NCI-H1694 treated with DMSO at 0.1 percent for 48 hours (cell line): ENCODE measurements at places on chromosomes 13 and 19.
A peak's percentile ranks its signal among the peaks of the same experiment; 100 is the strongest.

DNA sequence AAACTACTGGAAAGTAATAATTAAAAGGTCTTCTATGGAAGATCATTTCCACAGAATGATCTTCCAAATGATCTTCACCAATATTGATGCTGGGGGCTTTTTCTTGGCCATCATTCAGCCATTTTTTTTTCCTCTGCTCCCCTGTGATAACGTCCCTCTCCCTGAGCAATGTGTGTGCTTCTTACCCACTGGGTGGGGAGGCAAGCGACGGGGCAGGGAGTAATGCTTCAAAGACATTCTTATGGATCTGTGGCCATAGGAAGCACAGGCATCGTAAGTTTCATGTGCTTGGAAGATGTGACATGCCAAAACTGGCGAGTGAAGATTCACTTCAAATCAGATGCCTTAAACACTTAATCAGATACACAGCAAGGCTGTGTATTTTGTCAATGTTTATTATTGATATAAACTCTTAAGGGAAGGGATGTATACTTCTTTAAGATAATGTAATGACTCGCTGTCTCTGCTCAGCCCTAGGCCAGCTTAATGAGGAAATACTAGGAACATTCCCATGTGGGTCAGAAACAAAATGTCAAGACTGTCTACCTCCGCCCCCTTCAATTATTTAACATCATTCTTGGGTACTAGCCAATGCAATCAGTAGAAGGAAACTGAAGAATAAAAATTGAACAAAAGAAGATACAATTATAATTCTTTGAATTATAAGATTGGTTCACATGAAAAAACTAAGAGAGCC, 34.1 kb upstream of the SERPINE3 start:
- no peak for DNase-seq

DNA sequence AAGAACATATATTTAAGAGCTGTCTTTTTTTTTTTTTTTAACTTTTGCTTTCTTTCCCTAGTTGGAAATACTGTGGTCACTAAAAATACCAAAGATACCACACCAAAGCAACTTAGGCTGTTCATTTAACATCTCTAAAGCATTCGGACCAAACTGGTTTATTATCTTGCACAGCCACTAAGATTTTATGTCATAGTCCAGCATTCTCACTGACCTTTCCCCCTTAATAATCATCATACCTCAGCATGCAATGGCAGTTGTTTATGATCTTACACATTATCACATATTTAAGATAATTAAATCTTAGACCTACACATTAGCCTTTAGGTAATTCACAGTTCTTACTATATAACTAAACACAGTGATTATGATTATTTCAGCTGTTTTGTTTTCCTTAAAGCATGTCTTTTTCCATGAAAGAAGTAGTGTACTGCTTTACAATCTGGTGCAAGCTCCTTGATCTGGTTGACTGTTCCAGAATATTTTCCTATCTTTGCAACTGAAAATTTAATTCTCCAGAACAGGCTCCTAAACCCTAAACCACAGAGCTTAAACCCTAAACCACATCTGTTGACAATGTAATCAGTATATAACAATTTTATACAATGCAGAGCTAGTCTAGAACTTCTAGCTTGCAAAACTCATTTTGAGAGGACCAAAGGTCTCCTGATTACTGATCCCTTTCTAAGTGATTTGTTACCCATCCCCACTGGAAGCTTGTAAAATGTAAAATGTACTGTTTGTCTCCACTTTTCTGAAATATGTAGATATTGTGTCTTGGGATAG, 74.2 kb downstream of the CDK8 start:
- no peak for DNase-seq

- no peak for DNase-seq
Measured at GRCh38 chr19:31261603-31262212, 87.5 kb downstream of the TSHZ3 start.

- no peak for DNase-seq
Measured at GRCh38 chr13:20669162-20669561, 34.3 kb upstream of the IL17D start.

- DNase-seq: no peak
Measured at GRCh38 chr13:49615836-49616675, 12.3 kb upstream of the ARL11 start.

GRCh38 chr19:22144394-22144793, 52.4 kb downstream of the ZNF676 start:
- no peak for DNase-seq

DNA sequence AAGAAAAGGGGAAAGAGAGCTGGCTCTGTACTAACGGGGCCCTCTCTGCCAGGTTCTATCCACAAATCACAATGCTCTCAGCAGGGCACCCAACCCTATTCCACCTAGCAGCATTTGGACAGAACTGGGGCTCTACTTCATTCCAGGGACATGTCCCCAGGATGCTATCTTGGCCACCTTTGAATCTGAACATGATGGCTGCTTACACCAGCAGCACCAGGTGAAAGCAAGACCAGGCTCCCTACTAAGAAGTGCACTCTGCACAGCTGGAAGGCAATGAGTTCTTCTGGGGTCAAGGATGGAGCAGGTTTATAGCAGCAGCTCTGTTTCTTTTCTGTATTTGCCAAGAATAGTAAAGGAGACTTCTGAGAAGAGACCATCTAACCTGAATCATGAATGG, 222.4 kb downstream of the DACH1 start:
- no peak for DNase-seq

GRCh38 chr13:95596701-95597100, 44.2 kb downstream of the CLDN10 start:
- no peak for DNase-seq

- no peak for DNase-seq
Measured at GRCh38 chr13:46086985-46087384, 17.8 kb downstream of the CPB2 start.

- DNase-seq: no peak
Measured at GRCh38 chr19:1521636-1522035, 2.2 kb upstream of the PLK5 start.

- no peak for DNase-seq
Measured at GRCh38 chr13:26831336-26831908, 70.8 kb upstream of the GPR12 start.

DNA sequence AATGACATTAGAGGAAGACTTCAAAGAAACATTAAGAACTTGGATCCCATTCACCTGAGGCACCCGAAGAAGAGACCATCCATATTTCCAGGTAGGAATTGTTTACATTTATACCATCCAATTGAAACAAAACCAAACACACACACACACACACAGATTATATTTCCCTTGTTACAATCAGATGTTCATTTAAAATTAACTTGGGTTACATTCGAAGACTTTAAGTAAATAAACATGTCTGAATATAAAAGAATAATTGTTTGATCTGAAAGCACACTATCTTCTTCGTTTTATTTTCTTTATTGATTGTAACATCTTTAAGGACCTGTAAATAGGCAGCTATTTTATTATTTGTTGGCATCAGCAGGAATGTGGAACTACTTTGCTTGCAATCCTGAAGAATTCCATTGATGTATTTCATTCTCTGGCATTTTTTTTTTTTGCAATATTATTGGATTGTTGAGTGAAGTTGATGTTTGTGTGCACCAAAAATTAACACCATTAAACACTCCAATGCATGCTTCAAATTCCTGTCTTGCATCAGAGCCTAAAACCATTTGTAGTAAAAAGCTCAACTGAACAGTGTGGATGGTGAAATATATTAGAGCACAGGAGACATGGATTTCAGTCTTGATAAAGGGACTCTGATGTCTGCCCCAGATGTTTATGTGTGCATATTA, 85.3 kb upstream of the FRY start:
- no peak for DNase-seq

DNA sequence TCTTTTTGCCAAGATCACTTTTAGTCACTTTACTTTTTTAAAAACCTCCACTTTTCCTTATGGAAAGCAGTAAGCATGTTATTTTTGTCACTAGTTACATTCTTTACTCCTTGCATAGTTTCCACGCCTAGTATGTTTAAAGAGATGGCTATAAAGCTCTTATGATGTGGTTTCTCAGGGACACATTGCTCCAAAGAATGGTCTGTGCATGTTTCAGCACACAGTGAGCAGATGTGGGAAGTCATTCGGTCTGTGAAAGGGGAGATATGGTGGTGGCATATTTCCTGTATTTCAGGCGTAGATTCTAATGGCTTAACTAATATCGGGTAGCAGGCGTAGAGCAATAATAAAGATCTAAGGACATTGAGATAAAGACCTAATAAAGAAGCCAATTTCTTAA, 180.7 kb downstream of the SLITRK6 start:
- DNase-seq: no peak

GRCh38 chr13:86684402-86684801, 885.2 kb upstream of the SLITRK6 start:
- DNase-seq: no peak

GRCh38 chr19:20313894-20314293, 146.9 kb downstream of the ZNF486 start:
- DNase-seq: no peak

GRCh38 chr19:30349131-30349730, 23.0 kb upstream of the ZNF536 start:
- DNase-seq: no peak

DNA sequence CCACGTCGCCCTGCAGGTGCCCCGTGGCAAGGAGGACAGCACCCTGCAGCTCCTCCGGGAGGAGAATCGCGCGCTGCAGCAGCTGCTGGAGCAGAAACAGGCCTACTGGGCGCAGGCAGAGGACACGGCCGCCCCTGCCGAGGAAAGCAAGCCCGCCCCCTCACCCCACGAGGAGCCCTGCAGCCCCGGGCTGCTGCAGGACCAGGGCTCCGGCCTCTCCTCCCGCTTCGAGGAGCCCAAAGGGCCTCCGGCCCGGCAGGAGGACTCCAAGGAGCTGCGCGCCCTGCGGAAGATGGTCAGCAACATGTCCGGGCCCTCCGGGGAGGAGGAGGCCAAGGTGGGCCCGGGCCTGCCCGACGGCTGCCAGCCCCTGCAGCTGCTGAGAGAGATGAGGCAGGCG, 11.6 kb downstream of the CBY2 start:
- DNase-seq: no peak

- DNase-seq: no peak
Measured at GRCh38 chr13:112254061-112254818, 121.9 kb upstream of the SPACA7 start.

- DNase-seq: peak; percentile 47
Measured at GRCh38 chr13:75404726-75405125, 77.2 kb downstream of the TBC1D4 start.

- no peak for DNase-seq
Measured at GRCh38 chr19:54684527-54684926, 21.7 kb downstream of the LILRB4 start.

- DNase-seq: no peak
Measured at GRCh38 chr19:13053761-13054625, 48.7 kb downstream of the LYL1 start.

DNA sequence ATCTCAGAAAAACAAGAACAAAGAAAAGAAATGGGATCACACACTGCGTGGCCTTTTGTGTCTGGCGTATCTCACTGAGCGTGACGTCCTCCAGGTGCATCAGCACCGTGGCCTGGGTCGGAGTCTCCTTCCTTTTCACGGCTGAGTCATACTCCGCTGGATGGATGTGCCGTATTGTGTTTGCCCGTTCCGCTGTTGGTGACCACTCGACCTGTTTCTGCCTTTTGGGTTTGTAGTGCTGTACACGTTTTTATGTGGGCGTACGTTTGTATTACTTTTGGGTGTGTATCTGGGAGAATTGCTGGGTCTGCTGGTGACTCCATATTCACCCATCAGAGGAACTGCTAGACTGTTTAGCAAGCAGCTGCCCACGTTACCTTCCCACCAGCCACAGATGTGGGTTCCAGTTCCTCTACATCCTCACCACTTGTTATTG, 11.4 kb downstream of the ARID3A start:
- DNase-seq: no peak

GRCh38 chr13:91017031-91017668, 330.3 kb upstream of the MIR17HG start:
- peak; percentile 28 for DNase-seq

GRCh38 chr19:49142866-49143335, 12.3 kb downstream of the HRC start:
- peak; percentile 71 for DNase-seq

- no peak for DNase-seq
Measured at GRCh38 chr13:98055623-98056022, 87.3 kb upstream of the FARP1 start.

- no peak for DNase-seq
Measured at GRCh38 chr19:1274081-1274851, 1.1 kb upstream of the FAM174C start.

- no peak for DNase-seq
Measured at GRCh38 chr13:95184317-95184716, 116.9 kb downstream of the ABCC4 start.

GRCh38 chr19:52566588-52566987, 3.5 kb upstream of the ZNF701 start:
- DNase-seq: no peak

GRCh38 chr13:45889590-45890243, 38.2 kb upstream of the SIAH3 start:
- no peak for DNase-seq

DNA sequence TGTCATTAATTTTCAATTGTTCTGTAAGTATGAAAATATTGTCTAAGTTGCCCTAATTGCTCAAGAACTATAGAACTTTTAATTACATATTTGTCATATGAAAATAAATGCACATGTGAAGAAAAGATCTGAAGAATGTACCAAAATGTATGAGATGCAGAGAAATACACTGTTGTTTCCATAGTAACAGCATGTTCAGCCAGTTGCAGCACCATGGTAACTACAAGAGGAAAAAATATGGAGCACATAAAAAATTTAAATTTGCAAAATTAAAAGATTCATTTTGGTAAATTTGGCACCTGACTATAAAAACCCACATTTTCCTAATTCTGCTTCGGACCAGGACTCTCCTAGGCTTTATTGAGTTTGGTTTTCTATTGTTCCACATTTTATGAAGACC, 1170.0 kb upstream of the MIR17HG start:
- no peak for DNase-seq

DNA sequence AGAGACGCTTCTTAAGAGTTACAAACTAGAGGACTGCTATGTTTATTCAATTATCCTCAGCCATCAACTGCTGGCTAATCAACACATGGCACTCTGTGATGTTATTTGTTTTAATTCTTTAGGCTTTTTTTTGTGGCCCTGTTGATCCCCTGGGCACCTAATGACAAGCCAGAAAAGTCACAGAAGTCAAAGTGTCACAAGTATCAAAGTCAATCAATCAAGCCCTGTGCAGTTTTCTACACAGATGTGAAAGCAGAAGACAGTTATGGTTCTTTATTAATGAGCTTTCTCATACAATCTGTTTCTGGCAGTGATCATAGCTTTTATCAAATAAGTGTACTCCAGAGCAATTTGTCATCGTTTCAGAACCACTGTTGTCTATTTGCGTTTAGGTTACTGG, 34.3 kb downstream of the MYO16 start:
- DNase-seq: no peak

GRCh38 chr13:74320282-74320681, 186.1 kb upstream of the KLF12 start:
- no peak for DNase-seq

DNA sequence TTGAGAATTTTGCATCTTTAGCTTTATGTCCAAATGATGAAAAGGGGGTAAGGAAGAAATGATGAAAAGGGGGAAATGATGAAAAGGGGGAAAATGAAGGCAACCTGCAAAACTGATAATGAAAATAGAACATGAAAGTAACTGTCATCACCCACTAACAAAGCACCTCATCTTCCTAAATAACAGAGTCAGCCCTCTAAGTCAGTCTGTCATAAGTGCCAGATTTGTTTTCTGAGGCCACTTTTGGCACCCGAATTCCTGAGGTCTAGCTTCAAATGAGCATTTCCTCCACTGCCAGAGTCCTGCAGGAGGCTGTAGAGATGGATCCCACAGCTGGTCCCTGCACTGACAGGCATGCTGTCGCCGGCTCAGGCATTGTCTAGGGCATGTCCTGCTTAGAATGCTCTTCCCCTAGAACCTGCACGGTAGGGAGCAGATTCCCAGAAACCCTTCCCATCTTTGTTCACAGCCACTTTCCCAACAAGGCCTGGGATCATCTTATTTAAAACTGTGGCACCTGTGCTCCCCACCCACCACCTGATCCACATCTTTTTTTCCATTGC, 25.3 kb downstream of the RAP2A start:
- DNase-seq: no peak
